ENCODE measurements at places on chromosomes 6 and 20.
A peak's percentile ranks its signal among the peaks of the same experiment; 100 is the strongest.

GRCh38 chr6:106287215-106287614 lies 38.3 kb downstream of the ATG5 start:
- peaks cover 2% of the 10 kb centered on the region for H3K36me3 ChIP-seq
- H3K4me1 ChIP-seq, result no peaks in the 10 kb centered on the region
- H3K27me3 ChIP-seq, result no peaks in the 10 kb centered on the region
- DNase-seq, result no peak
- no peak overlapping the region for H3K27ac ChIP-seq
- no peak overlapping the region for H3K4me3 ChIP-seq

DNA sequence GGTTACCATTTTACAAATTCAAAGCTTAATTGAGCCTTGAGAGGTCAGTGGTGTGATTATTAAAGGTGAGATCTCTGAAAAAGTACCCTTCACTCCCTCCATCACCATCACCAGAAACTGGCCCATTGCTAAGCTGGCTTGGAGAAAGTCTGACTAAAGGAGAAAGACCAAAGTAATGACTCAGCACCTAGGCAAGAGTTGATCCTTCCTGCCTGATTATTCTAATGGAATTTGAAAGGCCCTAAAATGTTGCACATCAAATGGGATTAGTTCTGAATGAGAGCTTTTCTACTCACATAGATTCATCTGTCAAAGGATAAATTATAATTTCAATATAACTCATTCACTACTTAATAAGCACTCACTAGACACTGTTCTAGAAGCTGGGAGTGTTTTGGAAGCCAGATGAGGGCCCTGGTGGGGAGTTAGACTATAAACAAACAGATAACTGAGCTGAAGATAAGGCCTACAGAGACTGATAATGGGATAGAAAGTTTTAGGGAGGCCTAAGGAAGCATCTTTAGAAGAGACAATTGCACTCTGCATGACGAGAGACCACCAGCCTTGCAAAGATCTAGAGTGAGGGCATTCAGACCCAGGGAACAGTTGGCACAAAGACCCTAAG lies 366.7 kb downstream of the SYNE1 start:
- DNase-seq, result no peak
- no peaks in the 10 kb centered on the region for H3K27me3 ChIP-seq
- no peaks in the 10 kb centered on the region for H3K36me3 ChIP-seq
- peaks cover 75% of the 10 kb centered on the region for H3K4me1 ChIP-seq
- H3K4me3 ChIP-seq, result no peak overlapping the region
- peak overlapping the region; percentile 75 for H3K27ac ChIP-seq

DNA sequence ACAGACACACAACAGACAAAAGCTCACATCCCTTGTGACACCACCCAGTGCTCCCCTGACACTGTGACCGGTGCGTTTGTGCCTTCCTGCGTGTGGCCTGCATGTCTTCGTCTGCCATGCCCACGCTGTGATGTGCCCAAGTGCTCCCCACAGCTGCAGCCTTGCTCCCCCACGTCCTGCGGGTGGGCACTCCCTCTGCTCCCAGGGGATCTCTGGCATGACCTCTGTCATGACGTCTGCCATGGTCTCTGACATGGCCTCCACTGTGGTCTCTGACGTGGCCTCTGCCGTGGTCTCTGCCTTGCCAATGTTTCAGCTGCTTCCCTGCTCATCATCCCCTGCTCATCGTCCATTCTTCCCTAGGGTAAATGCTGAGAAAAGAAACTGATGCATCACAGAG lies 200.9 kb downstream of the DLL1 start:
- H3K27me3 ChIP-seq, result no peaks in the 10 kb centered on the region
- H3K4me3 ChIP-seq, result no peak overlapping the region
- DNase-seq, result no peak

DNA sequence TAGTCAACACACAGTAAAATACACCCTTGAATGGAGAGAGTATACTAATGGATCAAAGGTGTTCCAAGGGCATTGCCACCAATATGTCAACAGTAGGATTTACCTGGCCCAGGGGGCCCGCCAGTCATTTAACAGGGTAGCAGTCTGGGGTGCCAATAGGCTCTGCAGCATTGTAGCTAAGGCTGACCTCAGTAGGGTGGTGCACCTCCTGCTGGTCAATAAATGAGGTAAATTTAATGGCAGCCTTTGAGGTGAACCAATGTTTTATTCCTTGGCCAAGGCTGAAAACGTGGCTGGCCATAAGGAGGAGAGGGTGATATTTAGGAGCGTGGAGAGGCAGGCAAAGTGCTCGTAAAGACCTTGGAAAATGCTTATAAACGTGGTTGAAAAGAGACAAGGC lies 147.2 kb downstream of the RPS12 start:
- no peak for DNase-seq
- no peaks in the 10 kb centered on the region for H3K27me3 ChIP-seq
- H3K36me3 ChIP-seq, result no peaks in the 10 kb centered on the region
- no peak overlapping the region for H3K4me3 ChIP-seq
- peaks cover 26% of the 10 kb centered on the region for H3K4me1 ChIP-seq

GRCh38 chr6:152386131-152386530 lies 251.0 kb downstream of the SYNE1 start:
- no peaks in the 10 kb centered on the region for H3K27me3 ChIP-seq
- no peak overlapping the region for H3K27ac ChIP-seq
- no peak for DNase-seq
- H3K36me3 ChIP-seq, result no peaks in the 10 kb centered on the region
- peaks cover 4% of the 10 kb centered on the region for H3K4me1 ChIP-seq

DNA sequence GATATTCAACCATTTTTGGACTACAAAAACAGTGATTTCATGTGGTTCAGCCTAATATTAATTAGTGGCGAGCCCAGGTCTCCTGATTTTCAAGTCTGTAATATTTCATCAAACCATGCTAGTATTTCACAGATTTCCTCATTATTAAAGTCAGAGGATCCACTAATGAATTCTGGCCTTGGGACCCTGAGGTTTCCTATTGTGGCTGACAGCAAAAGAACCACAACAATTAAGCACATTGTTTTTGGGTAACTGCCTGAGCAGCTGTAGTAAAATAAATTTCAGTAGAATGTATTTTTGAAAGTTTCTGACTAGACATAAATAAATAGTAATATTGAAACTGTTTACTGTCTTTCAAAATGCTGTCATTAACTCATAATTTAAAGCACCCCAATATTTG lies 630.7 kb upstream of the MMS22L start:
- no peaks in the 10 kb centered on the region for H3K27me3 ChIP-seq
- H3K27ac ChIP-seq, result no peak overlapping the region
- no peaks in the 10 kb centered on the region for H3K4me1 ChIP-seq
- no peak for DNase-seq
- H3K4me3 ChIP-seq, result no peak overlapping the region
- no peaks in the 10 kb centered on the region for H3K36me3 ChIP-seq

All from psoas muscle (tissue), 8 donors.